ENCODE measurements at places on chromosomes 2 and 18.
A peak's percentile ranks its signal among the peaks of the same experiment; 100 is the strongest.

GRCh38 chr2:200367155-200367554 lies 60.7 kb downstream of the SPATS2L start:
- no peak for DNase-seq

DNA sequence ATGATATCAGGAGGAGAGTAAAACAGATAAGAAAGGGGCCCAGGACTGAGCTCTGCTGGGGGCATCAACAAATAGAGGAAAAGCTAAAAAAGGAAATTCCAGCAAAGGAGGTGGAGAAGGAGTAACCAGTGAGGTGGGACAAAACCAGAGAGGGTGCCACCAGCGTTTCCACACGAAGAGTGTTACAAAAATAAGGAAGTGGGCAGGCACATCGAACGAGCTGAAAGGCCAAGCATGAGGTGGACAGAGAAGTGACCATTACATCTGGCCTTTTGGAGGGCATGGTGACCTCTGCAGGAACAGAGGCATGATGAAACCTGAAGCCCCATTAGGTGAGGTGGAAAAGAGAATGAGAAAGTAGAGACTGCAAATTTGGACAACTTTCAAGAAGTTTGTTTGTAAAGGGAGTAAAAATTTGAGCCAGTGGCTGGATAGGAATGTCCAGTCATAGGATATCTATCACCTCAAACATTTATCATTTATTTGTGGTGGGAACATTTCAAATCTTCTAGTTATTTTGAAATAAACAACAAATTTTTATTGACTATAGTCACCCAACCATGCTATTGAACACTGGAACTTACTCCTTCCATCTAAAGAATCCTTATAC lies 18.4 kb upstream of the VIT start:
- no peak for DNase-seq

GRCh38 chr18:59675346-59675745 lies 21.9 kb downstream of the CCBE1 start:
- DNase-seq: no peak

DNA sequence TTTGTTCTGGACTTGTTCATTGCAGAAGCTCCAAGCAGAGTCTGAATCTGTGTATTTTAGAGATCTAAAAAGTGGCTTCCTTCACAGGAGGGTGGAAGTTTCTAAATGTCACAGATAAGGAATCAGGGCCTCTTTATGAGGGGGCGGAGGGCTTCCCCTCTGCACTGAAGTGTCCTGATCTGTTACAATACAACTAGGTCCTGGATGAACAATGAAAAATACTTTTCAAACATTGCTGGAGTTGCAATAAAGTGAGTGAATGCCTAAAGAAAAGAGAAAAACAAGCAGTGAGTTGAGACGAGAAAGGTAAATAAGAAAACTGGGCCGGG lies 179.3 kb upstream of the HDAC4 start:
- DNase-seq: no peak

DNA sequence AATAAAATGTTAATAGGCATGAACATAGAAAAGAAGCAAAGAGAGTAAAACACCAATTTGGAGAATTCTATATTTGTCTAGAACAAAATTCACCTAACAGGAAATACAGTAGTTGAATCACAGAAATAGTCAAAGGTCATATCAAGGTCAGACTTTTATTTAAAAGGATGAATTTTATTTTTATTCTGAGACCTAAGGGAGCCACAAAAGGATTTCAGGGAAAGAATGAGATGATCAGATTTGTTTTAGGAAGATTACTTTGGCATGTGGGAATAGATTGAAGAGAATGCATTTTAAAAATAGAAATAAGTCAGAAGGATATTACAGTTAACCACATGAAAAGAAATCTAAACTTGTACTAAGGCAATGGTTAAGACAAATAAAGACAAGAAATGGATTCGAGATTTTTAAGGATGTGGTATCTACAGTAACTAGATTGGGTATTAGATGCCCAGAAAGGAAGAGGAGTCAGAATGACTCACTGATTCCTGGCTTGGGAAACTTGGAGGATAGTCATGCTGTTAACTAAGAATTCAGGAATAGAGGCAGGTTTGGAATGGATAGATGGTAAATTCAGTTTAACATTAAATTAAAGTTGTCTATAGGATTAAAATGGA lies 56.0 kb downstream of the METTL4 start:
- DNase-seq: no peak

DNA sequence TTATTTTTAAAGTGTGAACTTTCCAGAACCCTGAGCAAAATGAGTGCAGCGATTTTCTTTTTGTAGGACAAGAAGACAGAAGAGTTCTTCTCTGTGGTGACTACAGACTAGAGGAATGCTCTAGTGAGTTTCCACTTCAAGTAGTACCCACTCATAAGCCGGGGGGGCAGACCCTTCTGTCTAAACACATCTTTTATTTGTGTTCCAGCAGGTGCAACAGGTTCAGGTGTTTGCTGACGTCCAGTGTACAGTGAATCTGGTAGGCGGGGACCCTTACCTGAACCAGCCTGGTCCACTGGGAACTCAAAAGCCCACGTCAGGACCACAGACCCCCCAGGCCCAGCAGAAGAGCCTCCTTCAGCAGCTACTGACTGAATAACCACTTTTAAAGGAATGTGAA lies 25.2 kb downstream of the PTRHD1 start:
- DNase-seq: no peak

GRCh38 chr2:179543361-179543901 lies 278.8 kb upstream of the SESTD1 start:
- no peak for DNase-seq

GRCh38 chr18:23405636-23406035 lies 47.5 kb upstream of the RIOK3 start:
- no peak for DNase-seq

- DNase-seq: no peak
Measured at GRCh38 chr2:2014251-2014771, 270.0 kb upstream of the PXDN start.

DNA sequence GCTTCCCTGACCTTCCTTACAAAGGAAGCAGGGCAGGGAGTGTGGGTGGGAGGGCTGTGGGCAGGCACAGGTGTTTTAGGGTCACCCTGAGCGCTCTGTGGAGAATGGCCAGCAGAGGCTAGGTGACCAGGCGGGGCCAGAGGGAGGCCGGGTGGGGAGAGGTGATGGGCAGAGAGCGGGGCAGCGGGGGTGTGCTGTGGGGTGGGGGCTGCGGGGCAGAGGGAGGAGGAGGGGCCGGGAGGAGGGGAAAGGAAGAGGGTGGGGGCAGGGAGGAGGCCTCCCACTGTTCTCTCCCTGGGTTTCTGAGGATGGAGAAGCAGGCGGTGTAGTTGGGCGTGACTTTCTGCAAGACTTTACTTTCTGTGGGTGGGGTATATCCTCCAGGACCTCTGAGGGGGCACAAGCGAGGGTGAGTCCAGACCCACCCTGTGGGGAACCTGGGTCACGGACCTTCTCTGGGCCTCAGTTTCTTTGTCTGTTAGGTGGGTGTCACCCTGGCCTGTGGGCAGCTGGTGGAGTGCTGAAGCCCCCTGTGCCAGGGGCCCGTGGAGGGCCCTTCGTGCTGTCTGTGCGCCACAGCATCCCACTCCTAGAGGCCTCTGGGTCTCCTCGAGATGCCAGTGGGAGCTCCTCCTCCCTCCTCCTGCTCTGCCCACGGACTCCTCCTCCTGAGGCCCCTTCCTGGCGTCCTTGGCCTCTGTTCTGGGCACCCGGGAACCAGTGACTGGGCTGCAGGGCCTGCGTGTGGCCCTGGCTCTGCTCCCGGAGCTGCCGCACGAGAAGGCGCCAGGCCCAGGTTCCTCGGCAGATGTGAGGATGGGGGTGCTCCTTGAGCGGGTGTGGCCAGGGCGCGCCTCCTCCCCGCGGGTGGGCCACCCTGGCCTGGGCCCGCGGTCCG lies 6.3 kb upstream of the NEU4 start:
- no peak for DNase-seq

GRCh38 chr2:197675711-197676188 lies 363 bp upstream of the RFTN2 start:
- DNase-seq: no peak

GRCh38 chr18:36695806-36696205 lies 133.0 kb downstream of the TPGS2 start:
- DNase-seq: no peak

DNA sequence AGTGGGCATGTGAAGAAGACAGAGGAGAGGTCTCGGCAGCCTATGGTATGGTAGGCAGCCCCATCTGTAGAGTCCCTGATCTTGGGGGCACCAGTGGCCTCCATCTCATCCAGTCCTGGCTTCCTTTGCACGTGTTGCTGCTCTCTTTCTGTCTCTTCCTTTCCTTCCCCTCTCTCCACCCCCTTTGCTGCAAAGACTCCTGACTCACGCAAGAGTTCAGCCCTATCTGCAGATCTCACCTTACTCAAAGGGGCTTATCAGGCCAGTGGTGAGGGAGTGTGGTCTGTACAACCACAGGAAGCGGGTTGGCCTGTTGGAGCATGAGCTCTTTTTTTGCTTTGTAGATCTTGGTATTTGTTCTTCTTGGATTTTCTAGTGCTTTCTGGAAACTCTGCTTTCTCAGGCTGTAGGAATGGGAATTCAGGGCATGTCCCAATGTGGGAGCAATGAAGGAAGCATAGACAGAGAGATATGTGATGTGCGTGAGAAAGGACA lies 14.6 kb upstream of the NT5DC4 start:
- DNase-seq: no peak

- DNase-seq: no peak
Measured at GRCh38 chr18:67644226-67644625, 127.7 kb upstream of the DSEL start.

- no peak for DNase-seq
Measured at GRCh38 chr2:4673025-4673489, 969.7 kb downstream of the DCDC2C start.

DNA sequence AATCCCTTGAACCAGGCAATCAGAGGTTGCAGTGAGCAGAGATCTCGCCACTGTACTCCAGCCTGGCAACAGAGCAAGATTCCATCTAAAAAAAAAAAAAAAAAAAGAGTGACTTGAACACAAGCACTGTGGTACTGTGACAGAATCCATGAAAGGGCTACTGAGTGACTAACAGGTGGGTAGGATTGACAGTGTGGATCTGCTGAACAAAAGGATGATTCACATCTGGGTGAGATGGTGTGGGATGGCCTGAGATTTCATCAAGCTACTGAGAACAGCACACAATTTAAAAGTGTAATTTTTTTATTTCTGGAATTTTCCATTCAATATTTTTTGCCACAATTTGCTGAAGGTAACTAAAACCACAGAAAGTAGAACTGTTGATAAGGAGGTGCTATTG lies 13.3 kb upstream of the SP3 start:
- DNase-seq: peak; percentile 8

DNA sequence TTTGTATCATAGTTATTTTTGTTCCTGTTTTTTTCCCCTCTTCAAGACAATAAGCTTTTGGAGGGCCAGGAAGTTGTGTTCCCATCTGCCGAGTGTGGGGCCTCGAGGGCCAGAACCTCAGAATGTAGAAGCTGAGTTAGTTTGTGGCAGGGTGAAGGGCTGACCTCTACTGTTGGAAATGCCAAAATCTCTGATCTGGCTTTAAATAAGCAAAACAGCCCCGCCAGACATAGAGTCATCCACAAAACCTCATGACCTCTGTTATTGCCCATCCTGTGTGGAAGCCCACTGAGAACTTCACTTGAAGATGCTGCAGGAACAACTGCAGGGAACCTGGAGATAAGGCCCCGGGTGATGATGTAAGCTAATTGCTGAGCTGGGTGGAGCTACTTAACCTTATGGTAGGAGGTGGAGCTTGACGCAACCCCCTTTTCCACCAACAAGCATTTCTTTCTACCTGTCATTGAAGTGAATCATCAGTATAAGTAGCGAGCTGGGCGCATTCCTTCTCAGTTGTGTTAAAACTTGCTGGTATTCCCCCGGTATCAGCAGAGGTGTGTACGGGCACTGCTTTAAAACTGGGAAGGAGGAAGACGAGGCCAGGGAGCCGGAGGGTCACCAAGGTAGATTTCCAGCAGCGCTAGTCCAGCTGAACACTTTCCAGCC lies 177.2 kb downstream of the NEDD4L start:
- DNase-seq: no peak

DNA sequence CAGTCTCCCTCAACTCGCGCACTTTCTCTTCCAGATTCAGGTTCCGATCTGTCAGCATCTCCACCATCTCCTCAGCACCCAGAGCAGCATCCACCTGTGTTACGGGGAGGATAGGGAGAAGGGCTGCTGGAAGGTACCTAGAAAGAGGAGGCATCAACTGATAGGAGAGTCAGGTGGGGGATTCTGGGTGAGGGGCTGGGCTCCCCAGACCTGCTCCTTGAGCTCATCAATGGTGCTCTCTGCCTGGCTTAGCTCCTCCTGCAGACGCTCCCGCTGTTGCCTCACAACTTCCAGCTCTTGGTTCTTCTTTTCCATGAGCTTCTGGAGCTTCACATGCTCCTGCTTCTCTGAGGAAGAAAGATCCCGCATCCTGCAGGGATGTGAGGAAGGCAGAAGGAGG lies 10.1 kb downstream of the DCTN1 start:
- no peak for DNase-seq

GRCh38 chr2:62398356-62398755 lies 107.6 kb downstream of the TMEM17 start:
- no peak for DNase-seq

GRCh38 chr18:57930476-57930875 lies 113.5 kb upstream of the NEDD4L start:
- DNase-seq: no peak

GRCh38 chr2:158733430-158733755 lies 61.7 kb upstream of the DAPL1 start:
- no peak for DNase-seq

DNA sequence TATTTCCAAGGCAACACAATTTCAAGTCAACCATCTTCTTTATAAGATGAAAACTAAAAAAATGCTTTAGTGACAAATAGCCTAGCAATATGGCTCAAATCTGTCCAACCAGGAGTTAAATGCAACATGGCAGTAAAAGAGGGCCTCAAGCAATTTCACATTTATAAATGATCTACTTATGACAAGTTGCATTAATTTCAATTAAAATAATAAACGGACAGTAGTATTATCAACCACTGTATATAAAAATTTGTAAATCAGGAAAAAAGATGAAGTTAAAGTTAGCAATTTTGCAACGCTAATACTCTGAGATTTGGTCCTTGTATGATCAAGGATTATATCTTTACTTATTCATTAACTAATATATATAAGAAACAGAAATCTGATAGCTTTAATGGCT lies 19.3 kb downstream of the CCDC88A start:
- no peak for DNase-seq

GRCh38 chr2:214543386-214543955 lies 132.6 kb downstream of the VWC2L start:
- DNase-seq: no peak

DNA sequence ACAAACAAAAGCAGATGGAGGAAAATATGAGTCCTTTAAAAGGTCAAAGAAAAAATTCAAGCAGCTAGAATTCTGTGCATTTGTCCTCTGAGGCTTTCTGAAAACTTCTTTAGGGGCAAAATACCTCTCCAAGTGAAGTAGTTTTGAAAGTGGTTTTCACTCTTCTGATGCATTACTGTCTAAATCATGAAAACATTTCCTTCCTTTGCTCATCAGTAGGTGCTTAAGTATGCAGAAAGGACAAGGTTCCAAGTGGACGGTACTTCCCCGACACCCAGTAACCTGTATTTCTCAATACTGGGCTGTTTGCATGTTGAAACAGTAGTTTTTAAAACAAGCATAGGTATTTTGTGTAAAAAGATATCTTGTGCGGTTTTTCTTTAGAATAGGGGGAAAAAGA lies 189.1 kb upstream of the ERBB4 start:
- no peak for DNase-seq

Data from stimulated activated CD4-positive, alpha-beta T cell treated with anti-CD3 and anti-CD28 coated beads, Interleukin-4, amount 100 ng/mL, for 4 hours (primary cell).